ENCODE measurements at places on chromosomes 6 and 20. TPM values are rescaled to one million over a fixed set of nuclear protein-coding genes. Genes with fewer than 3 reads are reported as not detected.

THBD gene
- total RNA-seq: not detected

DNA sequence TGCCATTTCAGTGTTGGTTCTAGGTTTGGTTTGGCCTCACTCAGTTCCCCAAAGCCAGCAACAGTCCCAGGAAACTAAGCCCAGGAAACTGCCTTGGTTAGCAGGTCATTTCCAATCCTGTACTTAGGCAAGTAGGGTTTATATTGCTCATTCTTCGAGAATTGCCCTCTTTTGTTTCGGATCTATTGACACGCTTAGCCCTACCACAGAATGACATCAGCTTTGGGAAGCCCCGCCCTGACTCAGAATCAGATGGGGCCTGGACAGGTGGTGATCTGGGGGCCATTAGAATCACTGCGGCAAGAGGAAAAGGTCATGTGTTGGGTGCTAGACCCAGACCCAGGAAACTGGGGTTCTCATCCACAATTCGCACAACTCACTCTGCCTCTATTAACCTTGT is 578.2 kb downstream of the QKI start:
- DNase-seq: no peak

DNA sequence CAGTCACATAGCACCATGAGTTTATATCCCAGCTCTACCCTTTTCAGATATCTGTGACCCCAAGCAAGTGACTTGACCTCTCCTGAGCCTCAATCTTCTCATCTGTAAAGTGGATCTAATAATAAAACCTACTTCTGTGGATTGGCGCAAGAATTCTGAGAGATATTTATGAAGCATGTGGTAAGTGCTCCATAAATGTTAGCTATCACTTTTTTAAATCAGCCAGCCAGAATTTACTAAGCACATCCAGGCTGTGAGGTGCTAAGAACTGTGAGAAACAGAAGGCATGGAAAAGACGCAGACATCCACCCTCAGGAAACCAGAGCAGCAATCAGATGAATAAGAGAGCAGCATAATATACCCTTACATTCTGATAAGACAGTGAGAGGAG is 862 bp downstream of the C20orf96 start:
- no peak for DNase-seq

GRCh38 chr20:48339190-48339985 is 488.4 kb downstream of the PREX1 start:
- DNase-seq: no peak

DNA sequence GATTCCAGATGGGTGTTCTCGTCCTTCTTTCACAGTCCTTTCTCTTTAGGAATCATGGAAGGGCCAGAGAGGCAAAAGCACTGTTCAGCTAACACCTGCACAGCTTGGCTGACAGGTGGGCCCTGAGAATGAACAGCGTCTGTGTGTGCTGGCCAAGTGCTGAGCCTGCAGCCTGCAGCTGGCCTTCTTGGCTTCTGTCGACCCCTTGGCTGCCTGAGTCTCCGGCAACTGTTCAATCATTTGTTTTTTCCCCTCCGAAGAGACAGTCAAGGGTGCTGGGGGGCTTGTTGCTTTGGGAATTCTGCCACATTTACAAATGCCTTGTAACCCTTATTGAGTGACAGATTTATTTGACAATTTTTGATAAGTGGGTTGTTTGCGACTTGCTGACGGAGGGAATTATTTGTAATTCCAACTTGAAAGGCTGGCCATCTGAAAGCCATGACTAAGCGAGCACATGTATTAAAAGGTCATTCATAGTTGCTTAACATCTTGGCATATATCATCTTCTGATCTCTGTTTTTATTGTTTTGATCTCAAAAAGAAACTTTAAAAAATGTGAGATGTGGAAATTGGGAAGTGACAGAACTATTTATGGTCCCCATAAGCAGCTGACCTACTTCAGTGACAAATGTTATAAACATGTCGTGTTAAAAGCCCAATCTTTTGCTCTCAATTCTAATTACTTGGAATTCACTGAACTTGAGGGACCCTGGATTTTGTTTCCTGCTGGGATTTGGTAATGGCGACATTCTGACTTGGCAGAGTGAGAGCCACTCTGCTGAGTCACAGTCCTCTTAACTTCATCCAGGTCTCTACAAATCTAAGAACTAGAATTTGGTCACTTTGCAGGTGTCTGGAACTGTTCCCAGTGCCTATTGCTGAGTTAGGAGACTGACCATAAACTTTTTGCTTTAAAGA is 41.9 kb upstream of the FERMT1 start:
- no peak for DNase-seq

DNA sequence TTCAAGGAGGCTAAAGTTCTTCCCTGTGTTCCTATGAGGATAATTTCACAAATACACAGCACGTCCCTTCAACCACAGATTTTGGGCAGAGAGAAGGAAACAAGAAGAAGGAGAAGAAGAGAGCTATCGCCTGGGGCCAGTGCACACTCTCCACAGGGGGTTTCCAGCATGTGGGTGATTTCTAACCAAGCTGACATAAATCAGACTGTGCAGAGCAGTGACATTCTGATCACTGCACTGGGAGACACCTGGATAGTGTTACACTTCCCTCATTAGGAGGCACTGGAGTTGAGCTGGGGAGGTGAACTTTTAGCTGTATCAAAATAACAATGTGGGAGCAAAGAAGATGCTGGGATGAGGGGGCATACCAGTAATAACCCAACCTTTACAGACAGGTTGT is 71.8 kb upstream of the CENPW start:
- DNase-seq: no peak

GRCh38 chr20:19498756-19499155 is 259.3 kb upstream of the RIN2 start:
- no peak for DNase-seq

PPP2R5D gene
- 41.6 TPM for total RNA-seq

DNA sequence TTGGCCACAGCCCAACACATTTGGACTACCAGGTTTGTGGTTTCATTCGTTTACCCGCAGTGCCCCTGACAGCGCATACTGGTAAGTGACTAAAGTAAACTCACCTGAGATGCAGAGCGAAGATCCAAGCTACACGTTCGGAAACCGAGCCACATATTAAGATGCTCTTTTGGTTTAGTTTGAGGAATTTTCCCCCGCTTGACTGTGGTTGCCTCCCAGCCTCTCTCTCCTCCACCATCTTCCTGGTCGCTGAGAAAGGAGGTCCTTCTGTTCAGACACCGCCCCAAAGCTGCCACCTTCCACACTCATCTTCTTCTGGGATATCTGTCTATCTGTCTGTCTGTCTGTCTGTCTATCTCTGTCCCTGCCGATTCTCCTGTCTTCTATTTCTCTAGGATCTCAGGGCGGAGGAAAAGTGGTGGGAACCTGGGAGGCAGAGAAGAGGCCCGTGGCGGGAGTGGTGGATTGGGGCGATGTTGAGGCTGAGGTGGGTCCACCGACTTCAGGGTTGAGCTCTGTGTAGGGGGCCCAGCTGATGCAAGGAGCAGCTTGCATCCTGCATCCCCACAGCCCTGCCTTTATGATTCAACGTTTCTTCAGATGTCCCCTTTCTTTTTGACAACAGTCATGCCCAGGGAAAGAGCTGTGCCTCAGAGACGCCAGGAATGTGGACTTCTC is 196.9 kb upstream of the ZNF184 start:
- peak; percentile 41 for DNase-seq

DNA sequence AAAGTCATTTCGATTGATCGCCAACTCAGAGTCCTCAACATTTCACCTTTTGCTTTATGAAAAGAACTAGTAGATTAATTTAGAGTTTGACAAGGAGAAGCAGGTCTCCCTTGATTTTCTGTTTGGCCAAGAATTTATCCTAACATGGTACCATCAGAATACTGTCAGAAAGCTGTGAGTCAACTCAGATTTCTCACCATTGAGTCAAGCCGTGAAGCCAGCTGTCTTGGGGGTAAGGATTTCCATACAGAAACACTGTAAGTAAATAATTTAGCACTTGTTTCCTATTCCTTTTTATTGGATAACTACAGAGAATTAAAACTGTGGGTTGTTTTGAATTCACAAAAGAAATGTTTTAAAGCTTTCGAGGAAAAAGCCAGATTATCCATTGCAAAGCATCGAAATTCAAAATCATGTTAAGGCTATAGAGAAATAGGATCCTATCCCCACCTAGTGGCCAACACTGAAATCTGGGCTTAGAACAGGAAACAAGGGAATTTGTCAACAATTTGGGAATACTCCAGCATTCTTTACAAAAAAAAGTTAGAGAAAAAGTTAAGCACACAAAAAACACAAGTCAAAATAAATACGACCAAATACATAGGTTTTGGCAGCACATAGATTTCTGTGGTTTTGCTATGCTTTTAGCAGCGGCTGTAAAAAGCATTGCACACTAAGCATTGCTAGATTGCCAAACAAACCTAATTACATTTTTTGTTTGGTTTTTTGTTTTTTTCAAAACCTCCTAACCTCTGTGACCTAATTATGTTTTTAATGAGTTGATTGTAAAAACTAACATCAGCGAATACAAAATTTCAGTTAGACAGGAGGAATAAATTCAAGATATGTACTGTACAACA is 44.2 kb downstream of the COL11A2 start:
- no peak for DNase-seq

GRCh38 chr6:56050530-56051201 is 175.3 kb upstream of the BMP5 start:
- DNase-seq: no peak

- DNase-seq: peak; percentile 69
Measured at GRCh38 chr20:62602550-62602949, 39.8 kb upstream of the SLCO4A1 start.

GRCh38 chr6:51608932-51609331 is 478.5 kb downstream of the PKHD1 start:
- DNase-seq: no peak

- no peak for DNase-seq
Measured at GRCh38 chr20:62765432-62766070, 30.7 kb upstream of the MRGBP start.

DNA sequence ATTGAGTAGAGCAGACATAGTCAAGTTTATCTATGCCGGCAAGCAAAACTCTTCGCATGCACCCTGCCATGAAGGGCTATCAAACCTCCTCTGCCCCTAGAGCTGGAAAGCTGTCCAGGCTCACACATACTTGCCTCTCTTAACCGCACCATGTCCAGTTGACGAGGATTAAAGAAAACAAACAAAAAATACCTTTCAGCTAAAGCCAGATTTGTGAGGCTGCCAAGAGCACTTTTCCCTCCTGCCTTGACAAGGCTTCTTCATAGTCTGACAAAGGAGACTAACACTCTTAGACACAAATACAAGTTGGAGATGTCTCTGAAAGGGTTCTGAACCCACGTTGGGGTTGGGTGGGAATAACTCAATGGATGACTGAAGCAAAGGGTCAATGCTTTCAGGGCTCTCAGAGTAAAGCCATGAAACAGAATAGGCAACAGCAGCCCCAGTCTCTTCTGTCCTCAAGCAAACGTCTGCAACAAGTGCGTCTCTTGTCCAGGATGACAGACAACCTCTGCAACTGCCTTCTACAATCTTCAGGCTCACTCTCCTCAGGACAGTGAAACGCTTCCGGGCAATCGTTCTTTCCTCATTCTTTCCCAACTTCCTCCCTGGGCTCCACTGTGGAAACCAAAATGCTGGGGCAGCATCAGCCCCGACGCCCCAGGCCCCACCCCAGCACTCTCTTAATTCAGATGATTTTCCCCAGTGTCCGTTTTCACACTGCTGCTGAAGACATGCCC is 57.8 kb downstream of the AGPAT4 start:
- no peak for DNase-seq

GRCh38 chr20:49985617-49986016 is 2.8 kb downstream of the SNAI1 start:
- no peak for DNase-seq

GRCh38 chr6:3835055-3835731 is 14.0 kb upstream of the FAM50B start:
- no peak for DNase-seq

RAB44 gene
- total RNA-seq: 0.07 TPM

- no peak for DNase-seq
Measured at GRCh38 chr6:3371222-3371949, 85.5 kb downstream of the SLC22A23 start.

- DNase-seq: no peak
Measured at GRCh38 chr6:91433660-91434534, 847.0 kb upstream of the MAP3K7 start.

GRCh38 chr6:162344646-162345010 is 382.9 kb downstream of the PRKN start:
- no peak for DNase-seq

- DNase-seq: no peak
Measured at GRCh38 chr6:29709188-29709587, 14.0 kb upstream of the HLA-F start.

DNA sequence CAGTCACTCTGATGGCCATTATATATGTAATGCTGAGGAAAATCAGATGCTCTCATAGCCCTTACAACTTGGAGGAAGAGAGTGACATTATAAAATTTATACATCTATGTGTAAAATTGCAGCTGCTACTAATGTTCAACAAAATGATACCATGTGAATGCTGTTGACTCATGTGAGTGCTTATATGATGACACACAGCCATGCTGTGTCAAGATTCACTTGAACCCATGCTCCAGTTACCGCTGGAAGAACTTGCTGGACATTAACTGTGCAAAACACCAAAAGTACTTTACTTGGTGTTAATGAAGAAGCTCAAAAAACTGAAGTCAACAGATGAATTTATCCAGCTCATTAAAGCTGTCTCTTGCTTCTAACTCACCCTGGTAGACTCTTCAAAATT is 318.9 kb upstream of the PLCB4 start:
- DNase-seq: no peak

DNA sequence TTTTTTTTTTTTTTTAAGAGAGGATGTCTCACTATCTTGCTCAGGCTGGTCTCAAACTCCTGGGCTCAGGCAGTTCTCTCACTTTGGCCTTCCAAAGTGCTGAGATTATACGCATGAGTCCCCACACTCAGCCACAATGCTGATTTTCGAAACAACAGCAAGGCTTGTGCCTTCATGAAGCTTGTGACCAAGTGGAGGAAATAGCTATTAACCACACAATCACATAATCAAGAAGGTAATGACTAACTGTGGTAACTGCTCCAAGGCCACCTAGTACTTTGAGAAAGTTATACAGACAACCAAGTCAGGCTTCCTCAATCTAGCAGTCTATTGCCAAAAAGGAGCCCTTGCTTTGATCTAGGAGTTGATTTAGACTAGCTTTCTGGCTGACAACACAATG is 46.3 kb downstream of the SOD2 start:
- DNase-seq: no peak

- DNase-seq: no peak
Measured at GRCh38 chr6:167092672-167093339, 30.1 kb upstream of the CCR6 start.

RIOK1 gene
- total RNA-seq: 46.8 TPM

CLDN20 gene
- total RNA-seq: not detected

TAF11 gene
- 29.4 TPM for total RNA-seq

GRCh38 chr6:44650495-44650894 is 263.0 kb downstream of the CDC5L start:
- no peak for DNase-seq
